ENCODE measurements at places on chromosomes 5 and 9.
A peak's percentile ranks its signal among the peaks of the same experiment; 100 is the strongest.

DNA sequence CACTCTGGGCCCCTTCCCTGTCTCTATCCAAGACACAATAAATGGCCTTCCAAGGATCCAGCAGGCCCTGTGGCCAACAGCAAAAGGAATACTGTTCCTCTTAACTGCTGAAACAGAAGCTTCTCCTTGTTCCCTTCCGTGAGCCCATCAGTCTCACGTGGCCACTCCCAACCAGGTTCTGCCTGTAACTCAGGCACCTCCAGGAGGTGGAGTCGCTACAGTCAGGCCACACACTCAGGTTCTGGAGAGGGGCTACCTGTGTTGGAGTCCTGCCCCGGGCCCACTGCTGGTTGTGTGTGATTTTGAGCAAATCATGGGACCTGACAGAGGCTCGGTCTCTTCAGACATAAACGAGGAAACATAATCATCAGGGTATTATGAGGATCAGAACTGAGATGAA lies 10.3 kb downstream of the FAT2 start:
- DNase-seq: no peak

- no peak for DNase-seq
Measured at GRCh38 chr9:132997591-132997990, 19.1 kb downstream of the GFI1B start.

DNA sequence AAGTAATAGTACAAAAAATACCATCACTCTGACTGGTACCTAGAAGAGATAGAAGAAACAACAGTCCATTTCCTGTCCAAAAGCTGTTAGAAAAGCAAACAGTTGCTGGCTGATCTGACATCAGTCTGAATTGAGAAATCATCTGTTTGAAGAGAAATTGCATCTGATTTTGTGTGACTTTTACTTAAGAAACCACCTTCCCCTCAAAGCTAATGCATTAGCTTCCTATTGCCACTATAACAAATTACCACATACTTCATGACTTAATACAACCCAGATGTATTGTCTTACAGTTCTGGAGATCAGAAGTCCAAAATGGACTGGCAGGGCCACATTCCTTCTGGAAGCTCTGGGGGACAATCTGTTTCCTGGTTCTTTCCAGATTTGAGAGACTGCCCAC lies 385.9 kb upstream of the TLE4 start:
- no peak for DNase-seq

DNA sequence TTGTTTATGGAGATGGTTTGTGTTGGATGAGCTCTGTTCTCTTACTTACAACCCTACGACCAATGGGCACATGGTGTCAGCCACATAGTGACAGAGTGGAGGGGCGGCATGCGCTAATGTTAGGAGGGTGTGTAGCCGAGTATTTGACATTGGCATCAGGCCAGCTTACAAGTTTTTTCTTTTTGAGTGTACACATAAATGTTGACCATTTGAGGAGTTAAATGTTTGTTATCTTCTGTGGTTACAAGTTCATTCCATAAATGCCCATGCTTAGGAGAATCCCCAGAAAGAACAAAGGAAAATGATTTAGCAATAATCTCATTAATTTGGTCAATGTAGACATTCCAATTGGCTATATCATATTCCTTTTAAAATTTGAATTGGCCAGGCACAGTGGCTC lies 180.1 kb upstream of the ELL2 start:
- no peak for DNase-seq

GRCh38 chr5:154284433-154284832 lies 93.9 kb downstream of the GALNT10 start:
- DNase-seq: no peak

- no peak for DNase-seq
Measured at GRCh38 chr9:6029604-6030274, 14.3 kb upstream of the RANBP6 start.

- no peak for DNase-seq
Measured at GRCh38 chr9:83349031-83349430, 189.2 kb downstream of the FRMD3 start.

DNA sequence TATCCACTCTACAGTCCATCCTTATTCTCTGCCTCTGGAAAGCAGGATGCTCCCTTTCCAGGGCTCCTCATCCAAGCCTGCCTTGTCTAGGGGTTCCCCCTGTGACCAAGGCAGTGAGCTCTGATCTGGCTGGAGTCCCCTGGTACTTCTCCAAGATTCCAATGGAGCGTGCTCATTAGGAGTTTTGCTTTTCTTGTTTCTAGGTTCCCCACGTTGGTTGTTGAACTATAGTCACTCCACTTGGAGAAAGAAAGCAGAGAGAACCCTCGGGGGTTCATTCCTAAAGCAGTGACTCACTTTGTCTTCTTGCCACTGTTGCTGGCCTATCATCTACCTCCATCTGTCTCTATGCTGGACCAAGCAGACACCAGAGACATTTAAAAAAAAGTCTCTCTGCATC lies 192.6 kb downstream of the TLE4 start:
- no peak for DNase-seq

DNA sequence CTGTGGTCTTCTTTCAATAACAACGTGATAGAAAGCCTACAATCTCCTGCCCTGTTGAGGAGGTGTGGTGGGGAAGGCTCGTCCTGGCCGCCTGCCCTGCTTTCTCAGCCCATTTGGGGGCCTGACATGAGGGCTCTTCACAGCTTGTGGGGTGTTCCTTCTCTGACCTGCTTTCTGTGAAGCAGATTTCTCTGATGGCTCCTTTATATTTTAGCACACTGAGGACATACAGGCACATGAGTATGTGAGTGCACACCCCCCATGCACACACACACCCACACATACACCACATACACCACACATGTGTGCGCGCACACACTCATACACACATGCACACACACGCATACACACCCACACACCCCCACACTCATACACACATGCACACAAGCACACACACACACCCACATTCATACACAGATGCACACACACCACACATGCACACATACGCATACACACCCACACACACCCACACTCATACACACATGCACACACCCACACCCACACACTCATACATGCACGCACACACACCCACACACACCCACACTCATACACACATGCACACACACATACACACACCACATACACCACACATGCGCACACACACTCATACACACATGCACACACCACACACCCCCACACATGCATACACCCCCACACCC lies 117.5 kb downstream of the COL5A1 start:
- DNase-seq: no peak

DNA sequence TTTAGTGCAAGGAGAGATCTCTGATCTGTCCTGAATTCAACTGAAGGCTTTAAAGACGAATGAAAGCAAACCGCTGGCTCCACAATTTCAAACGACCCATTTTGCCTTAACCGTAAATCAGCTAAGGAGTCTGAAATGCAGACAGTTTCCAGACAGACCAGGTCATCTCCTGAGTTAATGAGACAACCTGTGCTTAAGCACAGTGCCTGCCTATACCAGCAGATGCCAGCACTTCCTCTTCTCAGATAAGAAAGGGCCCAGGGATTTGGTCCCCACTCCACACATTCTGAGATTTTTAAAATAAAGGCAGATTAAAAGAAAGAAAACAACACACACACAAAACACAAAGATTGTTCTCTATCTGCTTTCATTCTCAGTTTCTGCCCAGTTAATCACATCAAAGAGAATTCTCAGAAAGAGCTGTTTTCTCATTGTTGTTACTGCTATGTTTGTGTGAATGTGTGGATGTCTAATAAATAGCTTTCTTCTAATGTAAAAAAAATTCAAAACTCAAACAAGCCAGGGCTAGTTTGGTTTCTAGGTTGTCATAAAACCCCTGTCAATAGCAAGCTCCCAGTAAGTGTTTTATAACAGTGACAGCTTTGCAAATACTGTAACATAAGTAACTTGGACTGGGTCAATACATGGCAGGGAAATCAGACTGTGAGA lies 157.7 kb upstream of the SLC24A2 start:
- DNase-seq: no peak

DNA sequence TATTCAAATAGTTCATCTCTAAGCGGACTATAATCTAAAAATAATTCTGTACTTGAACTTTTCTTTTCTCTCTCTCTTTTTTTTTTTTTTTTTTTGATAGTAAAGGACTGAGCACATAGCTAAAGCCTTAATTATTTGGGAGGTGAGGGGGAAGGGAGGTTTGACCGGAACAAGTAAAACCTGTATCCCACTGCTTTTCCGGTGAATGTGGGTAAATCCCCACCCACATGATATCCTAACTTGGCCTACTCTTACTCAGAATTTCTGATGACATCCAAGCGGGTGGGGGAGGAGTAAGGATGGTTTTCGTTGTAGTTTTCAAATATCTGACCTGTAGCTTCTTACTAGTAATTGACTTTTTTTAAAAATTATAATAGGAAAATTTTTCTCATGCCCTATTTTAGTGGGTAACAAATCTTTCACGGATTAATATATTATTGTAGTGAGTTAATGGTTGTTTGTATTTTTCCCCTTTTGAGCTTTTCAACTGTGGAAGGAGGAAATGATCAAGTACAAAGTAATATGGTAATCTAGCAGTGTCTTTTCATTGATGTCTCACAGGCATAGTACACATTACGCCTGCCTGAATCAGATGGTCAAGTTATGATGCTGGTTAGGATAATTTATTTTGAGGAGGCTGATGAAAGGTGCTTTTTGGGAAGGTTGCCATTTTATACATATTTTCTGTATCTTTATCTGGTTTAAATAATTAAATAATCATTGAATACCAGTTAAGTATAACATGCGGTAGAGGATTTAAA lies 2.2 kb upstream of the ELL2 start:
- DNase-seq: no peak

DNA sequence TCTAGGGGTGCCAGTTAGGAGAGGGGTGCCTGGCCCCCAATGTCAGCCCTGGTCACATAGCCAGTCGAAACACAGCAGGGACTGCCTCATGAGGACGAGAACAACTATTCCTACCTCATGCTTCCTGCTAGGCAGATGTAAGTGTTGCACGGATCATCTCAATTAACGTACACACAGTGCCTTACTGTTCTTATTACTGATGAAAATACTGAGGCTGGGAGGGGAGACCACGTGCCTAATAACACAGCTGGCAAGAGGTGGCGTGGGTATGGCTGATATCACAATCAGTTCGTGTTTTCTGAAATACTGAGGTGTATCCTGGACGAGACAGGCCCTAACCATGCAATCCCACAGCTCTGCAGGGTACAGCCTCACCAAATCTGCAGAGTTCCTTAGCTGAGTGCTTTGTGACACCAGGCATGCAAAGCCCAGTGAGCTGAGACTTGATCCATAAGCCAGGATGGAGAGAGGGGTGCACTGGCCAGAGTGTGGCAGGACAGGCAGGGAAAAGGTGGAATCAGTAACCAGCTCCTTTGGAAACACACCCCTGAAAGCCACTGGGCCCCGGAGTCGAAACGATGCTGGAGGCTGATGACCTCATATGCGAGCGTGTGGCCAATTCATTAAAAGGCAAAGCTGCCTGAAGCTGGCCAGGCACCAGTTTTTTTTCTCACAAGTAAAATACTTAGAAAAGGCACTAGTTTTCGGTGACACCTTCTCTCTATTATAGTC lies 63.9 kb downstream of the PRRT1B start:
- no peak for DNase-seq

- no peak for DNase-seq
Measured at GRCh38 chr9:117796681-117797080, 92.5 kb downstream of the TLR4 start.

- no peak for DNase-seq
Measured at GRCh38 chr9:72444435-72444834, 77.0 kb upstream of the TMC1 start.

DNA sequence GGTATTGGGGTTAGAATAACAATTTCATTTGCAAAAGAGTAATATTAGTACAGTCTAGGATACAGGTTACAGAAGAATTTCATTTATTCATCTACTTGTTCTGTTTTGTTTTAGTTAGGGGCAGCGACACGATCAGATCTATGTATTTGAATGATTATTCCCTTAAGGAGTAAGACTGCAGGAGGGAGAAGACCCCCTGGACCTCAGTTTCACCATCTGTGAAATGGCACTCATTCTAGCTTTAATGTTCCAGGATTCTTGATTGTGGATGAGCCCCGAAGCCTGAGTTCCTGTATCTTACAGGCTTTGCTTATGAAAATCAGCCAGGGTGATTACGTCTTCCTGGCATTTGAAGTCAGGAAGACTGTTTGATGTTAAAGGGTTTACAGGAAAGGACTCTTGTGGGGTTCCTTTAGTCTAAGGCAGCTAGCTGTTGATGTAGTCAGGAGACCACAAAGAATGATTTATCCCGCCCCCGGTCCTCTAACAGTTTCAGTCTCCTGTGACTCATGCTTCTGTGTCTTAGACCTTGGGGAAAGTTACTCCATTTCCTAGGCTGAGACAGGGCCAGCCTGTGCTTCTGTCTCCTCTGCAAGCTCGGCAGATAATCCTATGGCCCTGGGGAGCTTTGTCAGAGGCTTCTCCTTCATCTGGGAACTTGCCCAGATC lies 11.5 kb downstream of the SMIM3 start:
- peak; percentile 13 for DNase-seq

DNA sequence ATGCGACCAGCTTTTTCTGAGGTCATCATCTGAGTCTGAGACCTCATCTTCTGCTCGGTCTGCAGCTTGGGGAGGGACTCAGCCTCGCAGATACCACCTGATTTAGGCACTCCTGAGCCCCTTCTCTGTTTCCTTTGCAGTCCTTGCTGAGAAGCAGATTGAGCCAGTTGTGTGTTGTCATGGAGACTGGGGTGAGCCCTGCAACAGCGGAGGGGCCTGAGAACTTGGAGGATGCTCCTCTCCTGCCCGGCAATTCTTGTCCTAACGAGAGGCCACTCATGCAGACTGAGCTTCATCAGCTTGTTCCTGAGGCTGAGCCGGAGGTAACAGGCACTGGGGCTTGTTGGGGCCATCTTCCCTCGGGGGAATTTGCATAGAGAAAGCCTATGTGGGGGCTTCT lies 19.2 kb downstream of the TEX53 start:
- DNase-seq: no peak

DNA sequence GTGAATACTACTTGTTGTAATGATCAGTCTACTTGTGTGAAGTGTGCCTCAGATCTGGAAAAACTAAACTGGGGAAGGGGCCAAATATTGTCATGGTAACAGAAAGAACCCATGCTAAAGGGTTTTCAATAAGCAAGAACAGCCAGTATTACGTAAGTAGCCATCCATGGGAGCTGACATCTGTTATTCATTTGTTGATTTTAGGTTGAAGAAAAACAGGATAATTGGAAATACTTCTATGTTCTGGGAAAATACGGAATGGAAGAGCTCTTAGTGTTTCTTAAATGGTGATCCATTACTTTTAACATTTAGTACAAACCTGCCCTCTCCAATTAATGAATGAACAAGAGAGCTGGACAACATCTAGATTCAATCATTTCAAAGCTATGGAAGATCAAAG lies 485.8 kb downstream of the NTRK2 start:
- no peak for DNase-seq

DNA sequence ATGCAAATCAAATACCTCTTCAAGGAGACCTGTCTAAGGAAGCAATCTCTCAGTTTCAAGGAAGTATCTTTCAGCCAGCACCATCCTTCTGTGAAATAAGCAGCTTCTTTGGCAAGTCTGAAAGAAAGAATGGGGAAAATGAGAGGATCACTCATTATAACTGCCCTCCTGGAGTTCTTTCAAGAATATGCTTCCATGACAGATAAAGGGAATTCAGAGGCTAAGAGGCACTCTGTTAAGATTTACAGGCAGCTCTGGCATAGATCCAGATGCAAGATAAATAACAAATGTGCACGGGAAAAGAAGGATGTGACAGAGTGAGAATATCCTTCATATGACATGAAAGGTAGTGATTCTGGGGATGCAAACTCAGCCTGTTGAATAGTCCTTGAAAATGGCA lies 348.2 kb upstream of the CCNG1 start:
- DNase-seq: no peak

- DNase-seq: no peak
Measured at GRCh38 chr9:99506747-99507348, 284.8 kb downstream of the SEC61B start.
